ENCODE measurements at places on chromosomes 3 and 15. TPM values are rescaled to one million over a fixed set of nuclear protein-coding genes. Genes with fewer than 3 reads are reported as not detected.

- no peak for DNase-seq
Observed at GRCh38 chr3:175337631-175338030, 478.5 kb downstream of the NAALADL2 start.

DNA sequence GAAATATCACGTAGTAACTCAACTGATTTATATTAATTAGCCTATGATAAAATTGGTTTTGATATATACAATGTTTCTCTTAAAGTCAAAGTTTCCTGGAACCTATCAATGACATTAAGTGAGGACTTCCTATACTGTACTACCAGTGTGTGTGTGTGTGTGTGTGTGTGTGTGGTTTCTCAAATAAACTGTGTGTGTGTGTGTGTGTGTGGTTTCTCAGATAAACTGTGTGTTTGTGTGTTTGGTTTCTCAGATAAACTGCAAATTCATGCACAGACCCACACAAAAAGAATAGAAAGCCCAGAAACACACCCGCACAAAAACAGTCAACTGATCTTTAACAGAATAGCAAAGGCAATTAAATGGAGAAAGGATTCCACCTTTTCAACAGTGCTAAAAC lies 14.5 kb upstream of the WDR5B start:
- DNase-seq, result no peak

- DNase-seq, result no peak
Observed at GRCh38 chr3:153069598-153070510, 92.2 kb upstream of the RAP2B start.

- DNase-seq, result no peak
Observed at GRCh38 chr3:71092665-71093064, 490.9 kb downstream of the FOXP1 start.

DNAH1 gene
- 42.1 TPM for total RNA-seq

All from Peyer's patch (tissue), 4 donors.